ENCODE measurements at places on chromosomes 11 and 22.

DNA sequence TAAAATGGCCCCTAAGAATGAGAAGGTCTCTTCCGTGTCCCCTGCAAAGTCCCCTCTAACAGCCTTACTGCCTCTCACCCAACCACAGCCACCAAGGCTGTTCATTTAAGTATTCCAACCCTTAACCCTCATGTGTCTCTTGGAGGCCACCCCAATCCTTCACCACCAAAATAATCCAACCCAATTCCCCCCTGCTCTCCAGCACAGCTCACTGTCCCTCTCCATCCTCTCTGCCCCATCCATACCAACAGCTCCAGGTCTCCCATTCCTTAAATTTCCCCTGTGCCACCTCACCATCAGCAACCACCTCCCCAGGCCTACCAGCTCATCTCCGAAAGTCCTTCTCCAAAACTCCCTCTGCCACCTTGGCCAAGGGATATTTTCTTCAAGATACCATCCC is 1.4 kb downstream of the FAM168A start:
- no peak for DNase-seq

GRCh38 chr11:19951558-19952115 is 208.6 kb downstream of the DBX1 start:
- DNase-seq: peak; percentile 34

- DNase-seq: no peak
Observed at GRCh38 chr11:131561501-131561900, 191.1 kb downstream of the NTM start.

GRCh38 chr11:8652140-8652539 is 30.3 kb downstream of the TRIM66 start:
- peak; percentile 98 for DNase-seq

- no peak for DNase-seq
Observed at GRCh38 chr11:106413222-106413621, 335.8 kb downstream of the AASDHPPT start.

DNA sequence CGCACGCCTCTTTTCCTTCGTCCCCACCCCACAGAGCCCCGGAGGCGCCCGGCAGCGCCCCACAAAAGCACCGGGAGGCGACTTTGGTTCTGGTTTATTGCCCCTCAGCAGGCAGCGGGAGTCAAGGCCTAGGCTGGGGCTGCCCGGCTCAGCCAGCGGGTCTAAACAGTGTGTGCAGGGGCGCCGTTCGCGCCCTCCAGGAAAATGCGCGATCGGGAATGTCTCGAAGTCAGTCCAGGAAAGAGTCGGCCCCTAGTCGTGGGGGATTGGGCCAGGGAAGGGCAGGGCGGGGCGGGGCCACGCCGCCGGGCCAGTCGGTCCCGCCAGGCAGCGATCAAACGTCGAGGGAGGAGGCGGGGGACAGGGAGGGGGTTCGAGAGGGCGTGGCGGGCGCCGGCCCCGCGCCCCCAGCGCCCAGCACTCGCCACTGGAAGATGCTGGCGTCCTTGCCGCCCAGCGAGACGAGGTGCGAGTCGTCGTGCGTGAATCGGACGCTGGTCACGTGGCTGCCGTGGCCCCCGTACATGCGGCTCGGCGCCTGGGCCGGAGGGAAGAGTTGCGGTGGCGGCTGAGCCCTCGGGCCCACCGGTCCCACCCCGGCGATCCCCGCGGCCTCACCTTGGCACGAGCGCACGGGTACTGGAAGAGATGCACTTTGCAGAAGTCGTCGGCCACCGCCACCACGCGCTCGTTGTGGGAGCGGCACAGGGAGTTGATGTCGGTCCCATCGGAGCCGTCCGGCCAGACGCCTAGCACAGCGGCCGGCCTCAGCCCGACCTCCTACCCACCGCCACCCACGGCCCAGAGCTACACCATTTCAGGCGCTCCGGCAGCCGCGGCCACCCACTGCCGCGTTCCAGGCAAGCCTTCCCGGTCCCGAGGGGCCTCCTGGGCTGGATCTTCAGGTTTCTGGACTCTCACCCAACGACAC is 741 bp upstream of the MTA2 start:
- DNase-seq: peak; percentile 81

- no peak for DNase-seq
Observed at GRCh38 chr11:34457607-34458006, 18.9 kb downstream of the CAT start.

DNA sequence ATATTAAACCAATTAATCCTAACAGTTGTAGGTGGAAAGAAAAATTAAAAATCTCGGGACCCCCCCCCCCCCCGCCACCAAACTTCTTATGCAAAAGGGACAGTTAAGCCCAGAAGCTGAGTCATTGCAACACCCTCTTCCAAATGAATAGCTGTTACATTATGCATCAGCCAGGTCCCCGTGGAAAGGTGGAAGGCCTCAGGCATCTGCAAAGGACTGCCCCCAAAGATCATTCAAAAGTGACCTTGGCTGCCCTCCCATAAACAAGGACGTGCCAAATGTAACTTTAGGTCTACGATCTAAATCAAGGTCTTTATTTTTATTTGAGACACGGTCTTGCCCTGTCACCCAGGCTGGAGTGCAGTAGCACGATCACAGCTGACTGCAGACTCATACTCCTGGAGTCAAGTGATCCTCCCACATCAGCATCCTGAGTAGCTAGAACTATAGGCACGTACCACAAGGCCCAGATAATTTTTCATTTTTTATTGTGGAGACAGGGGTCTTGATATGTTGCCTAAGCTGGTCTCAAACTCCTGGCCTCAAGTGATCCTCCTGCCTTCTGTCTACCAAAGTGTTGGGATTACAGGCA is 22.8 kb downstream of the SYN3 start:
- DNase-seq: no peak

All from foreskin fibroblast (primary cell).